PC-9 (cell line): ENCODE measurements at places on chromosomes 13 and 19. TPM values are rescaled to one million over a fixed set of nuclear protein-coding genes. Genes with fewer than 3 reads are reported as not detected.

- DNase-seq, result no peak
Measured at GRCh38 chr13:92461402-92461801, 765.2 kb upstream of the GPC6 start.

GRCh38 chr19:57651654-57651996, 17.1 kb upstream of the ZSCAN4 start:
- DNase-seq, result no peak

Gene PTH2
- not detected in 2 replicates for total RNA-seq

Gene C19orf67
- not detected in 2 replicates for total RNA-seq

GRCh38 chr13:73677048-73677601, 457.1 kb downstream of the KLF12 start:
- DNase-seq, result no peak
